ENCODE measurements at places on chromosomes 2 and 18. TPM values are rescaled to one million over a fixed set of nuclear protein-coding genes. Genes with fewer than 3 reads are reported as not detected.
A peak's percentile ranks its signal among the peaks of the same experiment; 100 is the strongest.

DNA sequence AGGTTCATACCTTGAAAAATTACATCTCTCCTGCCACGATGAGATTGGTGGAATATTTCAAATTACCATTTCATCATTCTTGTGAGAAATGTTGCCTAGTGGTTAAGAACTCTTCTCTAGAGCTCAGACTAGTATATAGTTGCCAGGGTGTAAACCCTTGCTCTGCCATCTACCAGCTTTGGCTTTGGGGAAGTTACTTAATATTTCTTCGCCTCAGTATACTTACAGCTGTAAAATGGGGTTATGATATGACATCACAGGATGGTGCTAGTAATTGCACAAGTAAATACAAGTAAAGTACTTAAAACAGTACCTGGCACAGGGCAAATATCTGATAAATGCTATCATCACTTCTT lies 1.5 kb downstream of the SPOPL start:
- DNase-seq: no peak

GRCh38 chr2:199933466-199933865 lies 21.8 kb downstream of the TYW5 start:
- no peak for DNase-seq

DNA sequence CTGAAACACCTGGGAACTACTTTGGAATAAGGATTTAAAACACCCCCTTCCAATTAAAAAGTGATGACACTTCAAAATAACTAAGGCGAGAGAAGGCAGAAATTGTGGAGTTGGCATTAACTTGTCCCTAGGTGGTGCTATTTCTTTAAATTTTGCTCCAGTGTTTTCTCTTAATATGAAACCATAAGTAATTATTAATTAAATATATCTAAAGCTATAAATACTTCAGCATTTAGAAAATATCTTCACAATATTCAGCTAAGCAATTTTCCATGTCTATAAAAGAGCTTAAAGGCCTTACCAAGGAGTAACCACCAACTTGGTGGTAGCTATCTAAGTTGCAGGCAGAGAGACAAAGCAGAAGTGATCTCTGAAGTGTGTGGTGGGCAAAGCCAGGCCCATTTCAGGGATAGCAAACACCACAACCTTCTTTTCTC lies 186.8 kb upstream of the PGAP1 start:
- DNase-seq: no peak

DNA sequence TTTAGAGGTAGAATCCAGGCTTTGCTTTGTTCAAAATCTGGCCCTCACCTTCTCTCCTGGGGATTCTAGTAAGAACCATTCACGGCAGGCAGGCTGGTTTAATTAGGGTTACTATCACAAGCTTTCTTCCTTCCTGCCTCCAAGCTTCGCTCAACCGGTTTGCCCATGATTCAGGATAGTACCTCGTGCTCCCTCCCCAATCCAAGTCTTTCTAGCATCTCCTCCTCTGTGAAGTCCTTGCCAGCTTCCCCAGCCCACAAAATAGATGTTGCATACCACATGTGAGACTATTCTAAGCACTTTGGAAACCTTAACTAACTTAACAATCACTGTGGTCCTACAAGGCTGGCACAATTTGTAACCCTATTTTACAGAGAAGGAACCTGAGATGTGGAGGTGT lies 135.1 kb downstream of the SOCS6 start:
- DNase-seq: no peak

- DNase-seq: no peak
Measured at GRCh38 chr2:110198016-110198415, 6.8 kb downstream of the NPHP1 start.

DNA sequence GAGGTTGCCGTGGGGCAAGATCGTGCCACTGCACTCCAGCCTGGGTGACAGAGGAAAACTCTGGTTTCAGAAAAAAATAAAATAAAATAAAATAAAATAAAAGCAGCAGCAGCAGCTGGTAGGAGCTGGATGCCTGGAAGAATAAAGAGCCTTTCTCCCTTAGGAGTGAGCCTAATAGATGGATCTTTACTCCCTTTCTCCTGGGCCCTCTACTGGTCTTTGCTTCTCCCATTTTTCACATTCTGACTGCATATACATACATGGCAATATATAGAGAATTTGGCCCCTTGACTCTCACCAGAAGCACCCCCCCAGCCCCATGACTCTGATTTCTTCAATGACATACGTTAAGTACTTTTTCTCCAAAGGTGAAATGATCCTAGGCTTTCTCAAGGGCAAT lies 9.8 kb upstream of the MALT1 start:
- DNase-seq: no peak

- no peak for DNase-seq
Measured at GRCh38 chr2:26068602-26069298, 34.9 kb downstream of the RAB10 start.

- DNase-seq: no peak
Measured at GRCh38 chr2:167954495-167954894, 292.9 kb downstream of the STK39 start.

DNA sequence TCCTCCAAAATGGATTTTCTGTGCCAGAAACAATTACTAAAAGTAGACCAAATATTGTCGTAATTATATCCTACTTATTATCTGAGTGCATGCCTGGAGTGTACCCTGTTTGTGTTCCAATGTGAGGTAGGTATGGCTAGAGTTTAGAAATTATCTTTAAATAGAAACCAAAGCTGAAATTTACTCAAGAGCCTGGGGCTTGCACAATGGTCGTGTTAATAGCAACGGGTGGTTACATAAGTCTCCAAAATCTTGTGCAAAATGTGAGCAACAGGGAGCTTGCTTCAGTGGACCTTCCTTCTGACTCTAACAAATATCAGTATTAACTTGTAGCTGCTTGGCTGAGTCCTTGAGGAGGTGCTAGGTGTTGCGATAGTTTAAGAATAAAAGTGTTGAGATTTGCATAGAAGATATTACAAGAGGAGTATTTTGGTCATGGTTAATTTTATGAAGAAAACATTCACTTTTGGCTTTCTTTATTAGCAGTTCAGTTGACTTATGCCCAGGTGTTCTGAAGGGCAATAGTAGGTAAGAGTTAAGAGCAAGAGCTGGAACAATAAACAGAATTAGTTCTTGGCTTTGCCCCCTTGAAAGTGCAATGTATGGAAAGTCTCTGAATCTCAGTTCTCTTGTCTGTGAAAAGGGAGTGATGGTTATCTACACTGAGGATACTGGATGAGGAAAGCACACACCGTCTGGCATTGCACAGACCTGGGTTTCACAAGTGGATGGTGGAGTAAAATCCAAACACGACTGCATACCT lies 4.6 kb downstream of the CXCR4 start:
- DNase-seq: no peak

- no peak for DNase-seq
Measured at GRCh38 chr2:86383844-86384243, 46.4 kb upstream of the REEP1 start.

- DNase-seq: no peak
Measured at GRCh38 chr18:433960-434359, 66.5 kb downstream of the COLEC12 start.

- DNase-seq: no peak
Measured at GRCh38 chr2:187684174-187684573, 129.9 kb upstream of the TFPI start.

DNA sequence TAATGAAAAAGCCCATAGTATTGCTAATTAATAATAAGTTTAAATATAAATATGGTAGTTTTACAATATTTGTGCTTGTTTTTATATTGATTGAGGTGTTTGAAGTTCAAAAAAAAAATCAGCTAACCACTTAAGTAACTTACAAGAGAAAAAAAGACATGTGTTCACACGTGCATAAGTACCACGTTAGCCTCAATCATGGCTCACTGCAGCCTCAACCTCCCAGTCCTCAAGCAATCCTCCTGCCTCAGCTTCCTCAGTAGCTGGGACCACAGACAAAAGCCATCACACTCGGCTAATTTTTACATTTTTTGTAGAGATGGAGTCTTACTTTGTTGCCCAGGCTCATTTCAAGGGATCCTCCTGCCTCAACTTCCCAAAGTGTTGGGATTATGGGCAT lies 19.4 kb downstream of the MGAT4A start:
- no peak for DNase-seq

DNA sequence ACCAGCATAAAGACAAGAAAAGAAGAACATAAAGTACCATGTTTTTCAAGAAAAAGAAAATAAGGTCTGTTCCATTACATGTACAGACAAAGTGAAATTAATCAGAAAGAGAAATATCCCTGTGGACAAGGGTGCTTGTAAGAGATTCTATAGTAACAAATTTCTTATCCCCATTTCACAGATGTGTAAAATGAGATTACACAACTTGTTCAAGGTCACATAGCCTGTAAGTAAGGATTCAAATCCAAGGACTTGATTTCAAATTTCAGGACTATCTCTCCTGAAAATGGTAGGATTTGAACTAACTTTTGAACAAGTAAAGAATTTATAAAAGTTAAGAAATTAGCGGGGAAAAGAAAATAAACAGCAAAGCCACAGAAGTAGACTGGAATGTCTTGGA lies 248.2 kb upstream of the SLC39A10 start:
- DNase-seq: no peak

- DNase-seq: no peak
Measured at GRCh38 chr2:39380525-39381150, 56.4 kb downstream of the MAP4K3 start.

GRCh38 chr18:32048507-32049091 lies 30.0 kb downstream of the RNF125 start:
- no peak for DNase-seq

GRCh38 chr2:172768401-172768800 lies 32.8 kb downstream of the RAPGEF4 start:
- no peak for DNase-seq

DNA sequence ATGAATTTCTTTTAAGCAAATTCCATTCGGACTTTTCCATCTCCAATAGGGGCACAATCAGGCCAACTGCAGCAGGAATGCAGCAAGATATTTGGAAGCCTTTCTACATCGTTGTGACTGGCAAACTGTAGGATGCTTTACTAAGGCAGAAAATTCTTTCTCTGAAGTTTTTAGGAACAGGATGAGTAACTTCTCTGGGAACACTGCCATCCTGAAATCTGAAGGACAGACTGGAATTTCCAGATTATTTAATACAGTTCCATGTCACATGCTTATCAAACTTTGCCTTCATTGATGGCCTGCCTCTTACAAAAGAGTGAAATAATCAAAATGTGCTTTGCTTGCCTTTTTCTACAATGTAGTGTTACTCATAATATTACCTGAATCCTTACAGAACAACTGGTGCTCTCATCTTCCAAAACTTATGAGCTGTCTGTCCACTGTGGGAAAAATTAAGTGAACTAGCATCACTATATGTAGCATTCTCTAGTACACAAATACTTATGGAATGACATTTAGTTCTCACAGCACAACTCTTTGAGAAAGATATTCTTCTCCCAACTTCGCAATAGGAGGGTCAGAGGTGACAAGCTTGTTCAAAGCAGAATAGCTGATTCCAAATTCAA lies 32.0 kb upstream of the MAP2 start:
- no peak for DNase-seq

GRCh38 chr2:56834686-56835085 lies 650.9 kb downstream of the CCDC85A start:
- no peak for DNase-seq

- peak; percentile 69 for DNase-seq
Measured at GRCh38 chr2:118865106-118865505, 17.7 kb upstream of the EN1 start.

Gene ASB1
- total RNA-seq: 49.4 TPM

Gene METTL21A
- total RNA-seq: 68.6 TPM

Gene CNOT9
- total RNA-seq: 91.2 TPM

Gene CYTIP
- total RNA-seq: 0.09 TPM

Gene SERPINB11
- total RNA-seq: not detected

Gene TRIM54
- 4.6 TPM for total RNA-seq

Gene ZNF236
- total RNA-seq: 17.7 TPM

Gene ERLEC1
- total RNA-seq: 21.6 TPM

Gene DNAJC5G
- total RNA-seq: 0.44 TPM

Gene PIK3C3
- 52.4 TPM for total RNA-seq

Gene PKDCC
- total RNA-seq: 134 TPM

Gene FSIP2
- total RNA-seq: 1.8 TPM

Gene TYW5
- 17.7 TPM for total RNA-seq

Gene AP1S3
- total RNA-seq: 11.0 TPM

Gene SLC9A2
- 0.04 TPM for total RNA-seq

Measured in H9 (cell line).